ENCODE measurements at places on chromosomes 2 and 18. TPM values are rescaled to one million over a fixed set of nuclear protein-coding genes. Genes with fewer than 3 reads are reported as not detected.
A peak's percentile ranks its signal among the peaks of the same experiment; 100 is the strongest.

CNGA3 gene
- polyA plus RNA-seq = 0.01 TPM

HSPD1 gene
- 176 TPM for polyA plus RNA-seq

DNA sequence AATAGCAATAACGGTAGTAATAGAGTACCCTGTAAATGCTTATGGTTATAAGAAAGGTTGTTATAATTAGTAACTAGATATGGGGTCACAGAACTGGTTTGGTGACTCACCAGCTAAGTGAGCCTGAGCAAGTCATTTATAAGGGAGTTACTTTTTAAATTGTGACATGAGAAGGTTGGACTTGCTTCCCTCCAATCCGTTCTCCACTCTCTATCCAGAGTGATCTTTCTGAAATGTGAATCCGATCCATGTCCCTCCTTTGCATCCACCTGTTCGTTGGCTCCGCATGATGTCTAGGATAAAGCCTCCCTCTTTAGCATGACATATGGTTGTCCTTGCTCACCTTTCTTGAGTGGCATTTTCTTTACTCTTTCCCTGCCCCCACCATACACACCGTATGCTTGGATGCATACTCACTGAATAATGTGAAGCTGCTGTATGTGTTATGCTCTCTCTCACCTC lies 83.1 kb downstream of the CDC42EP3 start:
- no peaks in the 10 kb centered on the region for H3K27me3 ChIP-seq
- H3K4me1 ChIP-seq = peaks cover 68% of the 10 kb centered on the region
- DNase-seq = no peak
- H3K27ac ChIP-seq = peak overlapping the region; percentile 31

- DNase-seq = no peak
- no peak overlapping the region for H3K27ac ChIP-seq
- no peaks in the 10 kb centered on the region for H3K4me1 ChIP-seq
- peaks cover 24% of the 10 kb centered on the region for H3K27me3 ChIP-seq
Measured at GRCh38 chr2:8453904-8454302, 228.0 kb upstream of the ID2 start.

DNA sequence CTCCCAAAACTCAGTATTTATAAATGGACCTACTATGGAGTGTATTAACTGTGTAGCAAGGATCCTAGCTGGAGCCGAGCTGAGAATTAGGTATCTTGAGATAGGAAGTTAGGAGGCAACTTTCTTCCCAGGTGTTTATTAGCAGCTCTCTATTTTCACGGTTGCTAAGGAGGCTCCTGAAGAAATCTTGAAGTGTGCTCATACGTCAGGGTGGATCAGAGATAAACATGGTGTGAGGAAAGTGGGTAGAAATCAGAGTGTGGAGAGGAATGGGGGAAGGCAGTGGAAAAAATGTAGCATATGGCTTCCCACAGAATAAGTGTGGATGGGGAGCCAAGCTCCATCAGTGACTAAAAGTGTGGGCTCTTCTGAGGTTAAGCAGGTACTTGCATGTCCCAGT lies 104.3 kb downstream of the ABCA12 start:
- no peaks in the 10 kb centered on the region for H3K27me3 ChIP-seq
- no peaks in the 10 kb centered on the region for H3K36me3 ChIP-seq
- H3K27ac ChIP-seq = no peak overlapping the region
- DNase-seq = no peak

Data from keratinocyte (primary cell).